ENCODE measurements at places on chromosomes 5 and 9.

DNA sequence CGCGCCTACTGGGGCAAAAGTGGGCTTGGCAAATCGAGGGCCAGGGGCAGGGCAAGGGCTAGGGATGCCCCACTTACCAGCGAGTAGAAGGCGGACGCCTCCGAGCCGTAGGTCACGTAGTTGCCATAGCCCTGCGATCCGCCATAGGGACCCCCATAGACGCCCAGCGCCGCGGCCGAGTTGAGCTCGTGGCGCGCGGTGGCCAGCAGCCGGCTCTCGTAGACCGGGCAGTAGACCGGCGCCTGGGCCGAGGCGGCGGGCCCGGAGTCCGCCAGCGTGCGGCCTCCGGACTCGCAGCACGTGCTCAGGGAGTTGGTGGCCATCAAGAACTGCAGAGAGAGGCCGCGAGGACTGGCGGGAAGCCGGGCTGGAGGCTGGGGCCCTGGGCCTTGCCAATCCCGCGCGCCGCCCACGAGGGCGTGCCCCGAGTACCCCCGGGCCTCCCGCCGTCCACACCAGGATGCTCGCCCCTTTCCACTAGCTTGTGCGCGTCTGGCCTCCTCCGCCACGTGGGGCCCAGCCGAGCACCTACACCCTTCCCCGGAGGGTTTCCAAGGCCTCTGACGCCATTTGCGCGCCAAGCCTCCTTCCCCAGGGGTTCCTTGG, 891 bp downstream of the IRX4 start:
- no peak for DNase-seq

- no peak for DNase-seq
Observed at GRCh38 chr5:156314416-156314815, 12.5 kb upstream of the SGCD start.

DNA sequence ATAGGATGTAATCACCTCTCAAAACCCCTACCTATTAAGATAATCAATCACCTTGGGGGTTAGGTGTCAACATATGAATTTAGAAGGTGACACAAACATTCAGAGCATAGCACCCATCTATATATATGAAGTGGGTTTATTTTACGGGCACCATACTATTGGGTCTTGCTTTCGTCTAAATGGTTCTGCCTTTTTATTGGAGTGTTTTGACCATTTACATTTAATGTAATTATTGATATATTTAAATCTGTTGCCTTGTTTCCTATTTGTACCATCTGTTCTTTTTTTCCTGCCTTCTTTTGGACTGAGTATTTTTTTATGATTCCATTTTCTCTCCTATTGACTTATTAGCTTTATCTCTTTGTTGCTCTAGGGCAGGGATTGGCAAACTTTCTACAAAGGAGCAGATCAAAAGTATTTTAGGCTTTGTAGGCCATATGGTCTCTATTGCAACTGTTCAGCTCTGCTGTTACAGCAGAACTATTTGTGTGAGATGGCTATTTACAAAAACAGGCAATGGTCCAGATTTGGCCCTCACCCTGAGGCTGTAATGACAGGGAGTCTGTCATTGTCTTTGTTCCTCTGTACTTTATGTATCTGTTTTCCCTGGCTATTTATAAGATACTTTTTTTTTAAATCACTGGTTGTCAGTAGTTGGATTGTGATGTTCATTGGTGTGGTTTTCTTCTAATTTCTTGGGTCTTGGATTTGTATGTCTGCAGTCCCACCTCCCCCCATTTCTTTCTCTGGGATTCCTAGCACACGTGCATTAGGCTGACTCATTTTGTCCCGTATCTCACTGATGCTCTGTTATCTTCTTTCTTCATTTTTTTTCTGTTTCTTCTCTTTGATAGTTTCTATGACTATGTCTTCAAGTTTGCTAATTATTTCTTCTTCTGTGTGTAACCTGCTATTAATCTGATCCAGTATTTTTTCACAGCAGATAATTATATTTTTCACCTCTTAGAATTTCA, 127.1 kb downstream of the DAB2IP start:
- DNase-seq, result no peak

DNA sequence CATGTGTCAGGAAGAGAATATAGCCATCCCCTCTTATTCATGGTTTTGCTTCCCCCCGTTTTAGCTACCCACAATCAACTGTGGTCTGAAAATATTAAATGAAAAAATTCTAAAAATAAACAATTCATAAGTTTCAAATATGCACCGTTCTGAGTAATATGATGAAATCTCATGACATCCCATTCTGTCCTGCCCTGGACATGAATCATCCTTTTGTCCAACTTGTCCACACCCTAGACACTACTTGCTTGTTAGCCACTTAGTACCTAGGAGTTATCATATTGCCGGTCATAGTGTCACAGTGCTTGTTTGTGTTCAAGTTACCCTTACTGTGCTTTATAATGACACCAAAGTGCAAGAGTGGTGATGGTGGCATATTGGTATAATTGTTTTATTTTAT, 113.5 kb downstream of the CAAP1 start:
- DNase-seq, result no peak

DNA sequence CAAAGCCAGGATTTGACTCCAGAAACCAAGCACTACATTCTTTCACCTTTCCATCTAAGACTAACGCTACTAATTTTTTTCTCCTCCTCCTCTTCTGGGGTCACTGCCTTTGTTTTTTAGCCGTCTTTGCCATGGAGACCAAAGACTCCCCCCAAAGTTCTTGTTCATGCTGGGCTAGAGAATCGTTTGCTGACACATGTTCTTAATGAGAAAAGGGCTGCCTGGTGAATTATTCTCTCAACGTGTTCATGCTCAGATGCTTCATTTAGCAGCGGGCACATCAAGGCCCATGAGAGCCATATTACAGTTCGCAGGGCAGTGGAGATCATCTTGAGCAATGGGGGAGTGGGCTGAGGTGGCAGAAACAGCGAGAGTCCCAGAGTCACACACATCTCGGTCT, 134.9 kb downstream of the SLIT3 start:
- DNase-seq, result no peak

DNA sequence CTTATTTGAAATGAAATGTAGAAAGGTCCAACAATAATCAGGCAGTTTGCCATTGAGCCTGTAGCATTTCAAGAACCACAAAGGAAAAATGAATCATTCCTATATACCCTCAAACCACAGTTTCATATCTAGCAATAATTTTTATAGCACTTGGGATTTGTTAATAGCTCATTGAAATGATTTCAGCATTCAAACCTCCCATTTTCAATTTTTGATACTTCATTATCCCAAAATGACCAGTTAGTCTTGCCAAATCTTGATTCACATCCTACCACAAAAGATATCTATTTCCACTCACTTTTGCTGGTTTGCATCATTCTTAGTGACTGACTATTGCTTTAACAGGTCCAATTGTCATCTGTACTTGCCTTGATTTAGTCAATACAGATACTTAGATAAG, 790.1 kb downstream of the TLE1 start:
- DNase-seq, result no peak

GRCh38 chr5:56585461-56585860, 229.9 kb upstream of the MAP3K1 start:
- DNase-seq, result no peak

DNA sequence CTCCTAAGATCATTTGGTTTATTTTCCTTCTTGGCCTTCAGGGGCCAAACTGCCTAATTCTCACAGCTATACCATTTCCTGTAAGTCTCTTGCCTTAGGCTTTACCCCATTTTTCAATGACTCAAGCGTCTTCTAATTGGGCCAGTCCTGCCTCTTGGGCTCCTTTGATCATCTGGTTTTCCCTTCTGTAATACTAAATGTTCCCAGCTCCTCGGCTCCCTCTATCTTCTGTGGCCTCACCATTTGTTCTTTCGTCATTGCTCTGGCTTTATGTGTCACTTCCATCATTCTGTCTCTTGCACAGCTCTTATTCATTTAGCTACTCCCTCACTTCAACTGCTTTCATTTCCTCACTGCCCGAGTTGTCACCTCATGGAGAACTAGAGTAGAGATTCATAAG, 14.5 kb upstream of the SPINK7 start:
- DNase-seq, result no peak

DNA sequence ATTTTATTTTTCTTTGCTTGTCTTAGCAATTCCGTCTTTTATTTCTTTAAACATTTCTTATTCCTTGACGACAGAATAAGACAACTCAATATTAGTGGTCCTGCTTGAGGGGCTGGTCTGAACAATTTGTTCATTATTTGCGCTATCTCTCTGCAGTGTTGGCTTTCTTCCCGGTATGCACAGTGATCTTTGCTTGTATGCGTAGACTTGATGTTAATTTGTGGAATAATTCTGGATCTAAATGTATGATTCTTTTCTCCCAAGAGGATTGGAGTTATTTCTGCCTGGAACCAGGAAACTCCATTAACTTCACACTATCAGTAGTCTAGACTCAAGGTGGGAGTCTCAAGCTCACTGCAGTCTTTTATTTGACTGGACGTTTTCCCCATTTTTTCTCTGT, 80.4 kb downstream of the KDM4C start:
- no peak for DNase-seq

GRCh38 chr5:135038205-135038812, 4.3 kb upstream of the PITX1 start:
- DNase-seq, result no peak

DNA sequence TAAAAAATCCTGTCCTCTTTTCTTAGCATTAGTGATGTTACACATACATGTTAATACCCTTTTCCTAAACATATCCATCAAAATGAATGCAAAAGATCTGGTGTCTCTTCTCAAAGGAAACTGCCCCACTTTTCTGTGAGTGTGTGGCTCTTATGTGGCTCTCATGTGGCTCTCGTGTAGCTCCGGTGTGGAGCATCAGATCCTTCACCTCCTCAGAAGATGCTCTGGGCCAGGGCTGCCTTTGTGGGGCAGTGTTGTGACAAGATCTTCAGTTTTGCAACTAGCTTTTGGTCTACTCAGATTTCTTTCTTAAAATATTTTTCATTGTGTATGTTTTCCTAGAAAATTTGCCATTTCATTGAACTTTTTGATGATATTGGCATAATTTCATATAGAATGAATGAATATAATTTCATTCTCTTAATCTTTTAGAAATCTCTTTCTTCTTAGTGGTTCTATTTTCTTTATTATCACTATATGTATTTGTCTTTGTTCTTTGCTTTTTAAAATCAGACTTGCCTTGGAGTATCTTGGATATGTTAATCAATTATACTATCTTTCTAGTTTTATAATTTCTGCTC, 19.4 kb downstream of the GARNL3 start:
- DNase-seq, result peak; percentile 11

- DNase-seq, result no peak
Observed at GRCh38 chr5:5487585-5488360, 65.3 kb downstream of the ICE1 start.

GRCh38 chr5:27083449-27084415, 45.3 kb upstream of the CDH9 start:
- no peak for DNase-seq

- DNase-seq, result no peak
Observed at GRCh38 chr9:27451207-27451797, 72.8 kb upstream of the IFNK start.

DNA sequence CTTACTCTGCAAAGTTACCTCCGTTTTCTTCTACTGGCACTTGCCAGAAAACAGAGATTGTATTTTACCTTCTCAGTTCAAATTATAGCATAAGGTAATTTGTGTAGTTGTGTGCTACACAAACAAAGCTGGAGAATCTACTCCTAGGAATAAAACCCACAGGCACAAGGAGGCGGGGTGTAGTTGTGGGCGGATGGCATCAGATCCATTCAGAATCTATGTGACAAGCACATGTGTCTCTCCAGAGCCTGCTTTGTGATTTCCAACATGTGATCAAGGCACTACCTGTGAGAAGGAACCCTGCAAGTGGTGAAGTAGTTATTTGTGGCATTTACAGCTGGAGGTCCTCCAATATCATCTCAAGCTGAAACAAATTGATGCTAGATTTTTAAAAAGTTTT, 39.0 kb downstream of the GAS1 start:
- no peak for DNase-seq

GRCh38 chr5:127418367-127418766, 99.1 kb upstream of the PRRC1 start:
- no peak for DNase-seq

DNA sequence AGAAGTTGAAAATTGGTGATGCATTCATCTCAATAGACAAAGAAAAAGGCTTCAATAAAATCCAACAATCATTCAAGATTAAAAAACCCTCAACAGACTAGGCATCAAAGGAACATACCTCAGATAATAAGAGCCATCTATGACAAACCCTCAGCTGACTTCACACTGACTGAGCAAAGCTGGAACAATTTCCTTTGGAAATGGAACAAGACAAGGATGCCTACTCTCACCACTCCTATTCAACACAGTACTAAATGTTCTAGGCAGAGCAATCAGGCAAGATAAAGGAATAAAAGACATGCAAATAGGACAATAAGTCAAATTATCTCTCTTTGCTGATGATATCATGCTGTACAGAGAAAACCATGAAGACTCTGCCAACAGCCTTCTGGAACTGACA, 1188.1 kb downstream of the DTWD2 start:
- DNase-seq, result no peak

GRCh38 chr5:2128686-2129355, 246.1 kb upstream of the IRX4 start:
- DNase-seq, result no peak

GRCh38 chr5:144972317-144972716, 801.6 kb downstream of the KCTD16 start:
- no peak for DNase-seq

GRCh38 chr5:20105915-20106314, 117.9 kb upstream of the CDH18 start:
- DNase-seq, result no peak

DNA sequence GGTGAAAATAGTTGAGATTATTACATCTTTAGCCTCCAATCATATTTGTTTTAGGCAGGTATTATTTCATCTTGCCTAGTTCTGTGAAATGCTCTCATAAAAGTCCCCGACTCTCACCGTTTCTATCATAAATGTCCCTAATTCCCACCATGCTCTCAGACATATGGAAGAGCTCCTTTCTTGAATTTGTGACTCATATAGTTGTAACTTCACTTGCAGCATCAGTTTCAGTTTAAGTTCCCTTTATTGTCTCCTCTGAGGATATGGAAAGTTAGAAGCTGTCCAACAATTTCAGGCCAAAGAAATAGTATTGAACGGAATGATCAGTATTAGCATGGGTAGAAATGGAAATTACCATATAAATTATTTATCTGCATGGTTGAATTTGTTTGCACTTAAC, 187.5 kb upstream of the NR4A3 start:
- DNase-seq, result no peak

Data from stimulated activated CD4-positive, alpha-beta T cell treated with anti-CD3 and anti-CD28 coated beads, Interleukin-4, amount 100 ng/mL, for 4 hours (primary cell).